ENCODE measurements at places on chromosomes 5 and 9.
A peak's percentile ranks its signal among the peaks of the same experiment; 100 is the strongest.

- DNase-seq = peak; percentile 38
Measured at GRCh38 chr5:177133853-177134696, 502 bp downstream of the NSD1 start.

DNA sequence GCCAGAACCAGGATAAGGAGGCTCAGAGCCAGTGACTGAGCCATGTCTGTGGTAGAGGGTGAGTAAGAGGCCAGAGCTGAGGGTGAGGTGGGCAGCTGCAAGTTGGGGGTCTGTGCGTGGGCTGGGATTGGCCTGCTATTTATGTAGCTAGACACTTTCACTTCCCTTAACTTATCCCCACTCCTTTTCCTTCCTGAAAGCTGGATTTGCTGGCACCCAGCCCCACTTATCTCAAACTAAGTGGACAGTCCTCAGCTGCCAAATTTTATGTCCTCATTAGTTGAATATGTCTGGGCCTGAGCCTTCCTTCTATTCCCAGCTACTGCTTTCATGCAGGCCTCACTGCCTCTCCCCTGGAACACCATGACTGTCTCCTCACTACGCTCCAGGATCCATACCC lies at the start of gene CCL21:
CCL21 (minus strand) TSS at position 114 of the 400 bp plus-strand sequence; CDS start at position 44, 70 bp downstream.
- no peak for DNase-seq

DNA sequence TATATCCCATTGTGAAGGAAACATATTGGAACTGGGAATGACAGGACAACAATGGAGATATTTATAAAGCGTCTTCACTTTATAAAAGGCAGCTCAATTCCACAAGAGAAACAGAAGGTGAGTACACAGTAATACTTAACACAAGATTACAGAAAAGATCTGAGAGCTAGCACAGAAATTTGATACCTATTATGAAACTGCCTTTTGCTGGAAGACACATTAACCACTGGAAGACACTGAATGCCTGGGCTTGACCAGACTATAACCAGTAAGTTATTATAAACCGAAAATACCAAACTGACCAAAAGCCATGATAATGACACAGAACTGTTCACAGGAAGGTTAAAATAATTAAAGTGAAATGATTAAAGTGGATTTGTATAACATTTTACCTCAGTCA lies 195.4 kb downstream of the NR2F1-AS1 start:
- DNase-seq = no peak

DNA sequence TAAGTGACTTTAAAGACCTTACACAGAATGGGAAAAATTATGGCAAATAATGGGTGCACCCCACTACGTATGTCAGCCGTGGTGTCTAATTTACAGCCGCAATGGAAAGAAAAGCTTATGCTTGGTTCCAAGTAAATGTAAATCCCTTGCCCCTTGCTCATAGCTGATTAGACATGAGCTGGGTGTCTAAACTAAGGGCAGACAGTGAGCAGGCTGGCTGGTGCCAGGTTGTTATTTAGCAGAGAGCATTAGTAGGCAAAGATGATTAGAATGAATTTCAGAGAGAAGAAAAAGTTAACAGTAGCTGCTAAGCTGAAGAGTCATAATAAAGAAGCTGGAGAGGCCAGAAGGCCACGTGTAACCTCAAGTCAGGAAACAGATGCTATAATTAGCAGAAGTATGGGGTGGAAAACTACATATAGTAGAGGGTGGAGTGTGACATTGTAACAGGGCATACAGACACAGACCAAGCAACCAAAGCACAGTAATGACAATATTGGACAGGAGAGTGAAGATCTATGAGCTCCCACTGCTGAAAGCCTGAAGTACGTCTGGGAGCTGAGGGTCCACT lies 257.7 kb downstream of the MCTP1 start:
- no peak for DNase-seq

DNA sequence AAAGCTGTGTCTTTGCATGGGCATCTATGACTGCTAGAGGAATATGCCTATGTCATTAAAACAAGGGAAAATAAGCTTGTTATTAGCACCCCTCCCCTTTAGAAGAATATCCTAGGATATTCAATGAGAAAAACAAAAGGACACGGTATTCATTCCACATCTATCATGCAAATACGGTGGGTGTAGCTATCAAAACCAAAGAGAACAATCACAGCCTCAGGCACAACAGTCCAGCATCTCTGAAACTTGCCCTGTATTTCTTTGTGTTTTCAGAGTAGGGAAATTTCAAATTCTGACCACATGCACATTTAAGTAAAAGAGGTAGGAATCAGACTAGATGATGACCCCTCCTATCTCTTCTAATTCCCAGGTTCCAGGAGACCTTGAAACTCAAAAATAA lies 209.9 kb downstream of the EFNA5 start:
- no peak for DNase-seq

GRCh38 chr9:86705490-86705889 lies 241.8 kb downstream of the GAS1 start:
- DNase-seq = no peak

GRCh38 chr9:134724202-134724911 lies 82.8 kb downstream of the COL5A1 start:
- DNase-seq = no peak

DNA sequence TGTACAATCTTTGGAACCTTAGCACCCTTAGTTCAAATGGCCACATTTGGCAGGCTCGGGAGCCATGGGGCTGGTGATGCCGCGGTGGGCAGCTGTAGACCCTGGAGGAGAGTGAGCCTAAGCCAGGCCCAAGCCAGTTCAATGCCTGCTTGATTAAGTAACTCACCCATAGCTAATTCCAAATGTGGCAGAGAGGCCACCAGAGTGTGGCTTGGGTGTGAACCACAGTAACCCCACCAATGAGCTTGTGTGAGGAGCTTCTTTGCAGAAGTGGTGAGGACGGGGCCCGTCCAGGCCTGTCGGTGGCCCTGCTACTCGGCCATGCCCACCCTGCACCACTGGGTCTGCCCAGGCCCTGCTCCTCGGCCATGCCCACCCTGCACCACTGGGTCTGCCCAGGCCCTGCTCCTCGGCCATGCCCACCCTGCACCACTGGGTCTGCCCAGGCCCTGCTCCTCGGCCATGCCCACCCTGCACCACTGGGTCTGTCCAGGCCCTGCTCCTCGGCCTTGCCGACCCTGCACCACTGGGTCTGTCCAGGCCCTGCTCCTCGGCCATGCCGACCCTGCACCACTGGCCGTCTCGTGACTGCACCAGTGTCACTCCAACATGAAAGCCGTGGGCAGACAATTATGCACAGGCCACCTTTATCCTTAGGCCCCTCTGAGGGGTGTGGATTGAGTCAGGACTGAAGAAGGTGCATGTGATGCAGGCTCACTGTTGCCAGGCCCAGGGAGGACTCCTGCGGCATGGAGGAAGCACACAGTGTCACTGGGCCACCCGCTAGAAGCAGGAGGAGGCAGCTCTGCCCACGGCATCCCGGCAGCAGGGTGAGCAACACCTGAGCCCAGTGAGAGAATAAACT lies 75.4 kb downstream of the MRPL36 start:
- no peak for DNase-seq

GRCh38 chr5:158591301-158591863 lies 508.3 kb downstream of the EBF1 start:
- no peak for DNase-seq
